NCI-H1436 treated with DMSO at 0.1 percent for 48 hours (cell line): ENCODE measurements at places on chromosomes 6 and 20.
A peak's percentile ranks its signal among the peaks of the same experiment; 100 is the strongest.

GRCh38 chr20:23048283-23049200, 930 bp downstream of the THBD start:
- DNase-seq = no peak

GRCh38 chr6:10315658-10316372, 99.1 kb downstream of the TFAP2A start:
- DNase-seq = no peak

DNA sequence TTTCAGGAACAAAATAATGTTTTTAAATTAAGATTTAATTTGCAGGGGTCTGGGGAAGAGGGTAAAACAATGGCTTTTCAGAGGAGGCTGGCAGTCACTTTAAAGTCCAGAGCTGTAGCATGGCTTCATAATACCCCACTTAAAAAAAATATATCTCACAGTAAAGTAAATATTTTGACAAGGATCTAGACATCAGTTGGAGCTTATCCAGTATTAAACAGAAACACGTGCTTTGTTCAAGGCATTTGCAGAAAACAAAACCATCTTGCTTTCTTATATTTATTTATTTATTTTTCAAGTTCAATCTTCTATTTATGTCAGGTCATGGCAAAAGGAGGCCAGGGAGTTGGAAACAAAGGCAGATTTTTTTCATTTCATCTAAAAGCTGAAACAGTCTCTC, 53.3 kb upstream of the PRL start:
- DNase-seq = no peak

DNA sequence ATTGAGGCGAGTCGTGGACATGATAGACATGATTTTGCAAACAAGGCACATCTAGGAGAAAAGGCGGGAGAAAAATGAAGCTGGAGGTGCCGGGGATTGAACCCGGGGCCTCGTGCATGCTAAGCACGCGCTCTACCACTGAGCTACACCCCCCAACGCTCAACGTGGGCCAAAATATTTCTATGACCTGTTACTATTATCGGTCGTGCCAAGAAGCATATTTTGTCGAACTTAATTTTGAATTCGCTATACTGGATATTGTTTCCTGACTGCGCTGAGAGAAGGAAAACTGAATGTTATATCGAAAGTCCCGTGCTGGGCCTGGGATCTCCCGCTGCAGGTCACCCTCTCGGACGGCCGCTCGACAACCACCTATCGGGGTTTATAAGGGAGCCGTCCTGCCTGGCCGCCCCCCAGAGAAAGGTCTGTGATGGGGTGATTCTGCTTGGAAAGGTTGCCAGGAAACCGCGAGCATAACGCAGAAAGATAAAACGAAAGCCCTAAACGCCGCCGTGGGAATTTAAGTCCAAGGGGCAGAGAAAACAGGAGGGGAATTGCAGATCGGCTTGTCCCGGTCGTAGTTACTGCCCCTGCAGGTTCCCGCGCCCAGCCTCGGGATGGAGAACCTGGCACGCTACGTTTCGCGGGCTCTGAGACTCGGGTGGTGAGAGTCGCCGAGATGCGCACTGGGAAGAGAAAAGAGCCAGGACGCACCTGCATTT, 60.0 kb downstream of the TRIM27 start:
- DNase-seq = peak; percentile 32

GRCh38 chr6:97294451-97294850, 11.4 kb upstream of the MMS22L start:
- DNase-seq = no peak

DNA sequence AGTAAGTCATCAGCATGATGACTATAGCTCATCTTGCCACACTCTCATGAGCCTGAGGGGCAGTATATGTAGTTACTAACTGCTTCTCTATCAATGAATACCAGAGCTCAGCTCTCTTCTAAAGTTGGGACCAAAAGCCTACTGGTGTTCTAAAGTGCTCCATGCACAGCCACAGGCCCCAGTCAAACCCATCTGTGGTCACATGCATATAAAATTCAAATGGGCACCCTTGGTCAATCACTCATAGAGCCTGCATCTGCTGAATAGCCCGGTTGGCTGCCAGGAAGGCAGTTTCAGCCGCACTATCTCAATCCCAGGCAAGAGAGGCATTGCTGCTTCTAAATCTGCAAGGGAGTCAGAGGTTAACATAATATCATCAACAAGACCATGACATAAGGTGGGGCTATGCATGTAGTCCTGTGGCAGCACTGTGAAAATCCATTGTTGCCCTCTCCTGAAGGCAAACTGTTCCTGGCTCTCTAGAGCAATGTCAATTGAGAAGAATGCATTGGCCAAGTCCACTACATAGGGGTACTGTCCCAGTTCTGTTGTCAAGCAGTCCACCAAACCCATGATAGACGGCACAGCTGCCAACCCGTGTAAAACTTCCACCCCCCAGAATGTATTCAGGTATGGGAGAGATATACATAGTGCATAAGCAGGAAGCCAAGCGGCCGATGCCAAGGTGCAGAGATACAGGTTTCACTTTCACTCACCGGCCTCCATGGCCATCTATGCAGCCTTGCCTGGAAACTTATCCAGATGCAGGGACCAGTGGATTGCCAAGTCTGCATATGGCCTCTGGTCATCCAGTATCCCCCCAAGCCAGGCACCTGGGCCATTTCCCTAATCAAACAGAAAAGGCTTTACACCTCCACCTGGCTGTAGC, 76.2 kb downstream of the ALDH8A1 start:
- no peak for DNase-seq

GRCh38 chr20:40728996-40729395, 40.0 kb upstream of the MAFB start:
- DNase-seq = no peak

DNA sequence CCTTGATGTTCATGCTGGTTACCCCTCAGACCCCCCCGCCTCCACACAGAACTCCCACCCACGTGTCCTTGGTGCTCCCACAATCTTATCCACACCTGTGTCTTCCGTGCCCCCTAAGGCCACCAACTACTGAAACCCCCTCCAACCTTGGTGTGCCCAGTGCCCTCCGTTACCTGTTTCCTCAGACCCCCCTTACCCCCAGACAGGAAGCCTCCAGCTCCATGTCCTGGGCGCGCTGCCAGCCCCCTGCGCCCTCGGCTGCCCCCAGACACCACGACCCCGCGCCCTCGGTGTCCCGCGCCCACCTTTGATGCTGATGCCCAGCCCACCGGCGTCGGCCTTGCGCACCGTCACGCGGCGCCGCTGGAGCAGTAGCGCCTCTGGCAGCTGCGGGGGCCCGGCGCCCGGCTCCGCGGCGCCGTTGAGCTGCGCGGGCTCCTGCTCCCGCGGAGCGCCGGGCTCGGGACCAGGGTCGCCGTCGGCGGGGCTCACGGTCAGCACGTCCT, 504 bp downstream of the SNTA1 start:
- DNase-seq = no peak

- DNase-seq = no peak
Measured at GRCh38 chr6:6402591-6402990, 82.1 kb upstream of the F13A1 start.

DNA sequence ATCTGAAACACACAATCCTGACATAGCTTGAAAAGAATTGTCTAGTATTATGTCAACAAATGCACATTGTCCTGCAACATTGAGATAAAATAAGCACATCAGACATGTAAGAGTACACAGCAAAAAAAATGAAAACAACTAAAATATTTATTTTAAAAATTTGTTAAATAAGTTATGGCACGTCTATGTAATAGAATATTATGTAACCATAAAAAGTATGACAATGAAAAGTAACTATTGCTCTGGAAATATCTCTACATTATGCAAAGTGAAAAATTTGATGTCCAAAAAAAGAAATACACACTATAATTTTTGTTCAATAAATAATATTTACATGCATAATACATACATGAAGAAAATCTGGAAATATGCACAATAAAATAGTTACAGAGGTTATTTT, 9.3 kb upstream of the ID4 start:
- no peak for DNase-seq

DNA sequence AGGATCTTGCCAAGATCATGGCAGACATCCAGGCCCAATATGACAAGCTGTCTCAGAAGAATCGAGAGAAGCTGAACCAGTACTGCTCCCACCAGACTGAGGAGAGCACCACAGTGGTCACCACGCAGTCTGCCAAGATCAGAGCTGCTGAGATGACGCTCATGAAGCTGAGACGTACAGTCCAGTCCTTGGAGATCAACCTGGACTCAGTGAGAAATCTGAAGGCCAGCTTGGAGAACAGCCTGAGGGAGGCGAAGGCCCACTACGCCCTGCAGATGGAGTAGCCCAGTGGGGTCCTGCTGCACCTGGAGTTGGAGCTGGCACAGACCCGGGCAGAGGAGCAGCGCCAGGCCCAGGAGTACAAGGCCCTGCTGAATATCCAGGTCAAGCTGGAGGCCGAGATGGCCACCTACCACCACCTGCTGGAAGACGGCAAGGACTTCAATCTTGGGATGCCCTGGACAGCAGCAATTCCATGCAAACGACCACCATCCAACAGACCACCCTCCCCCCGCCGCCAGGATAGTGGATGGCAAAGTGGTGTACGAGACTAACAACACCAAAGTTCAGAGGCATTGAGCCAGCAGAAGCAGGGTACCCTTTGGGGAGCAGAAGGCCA, 44.7 kb upstream of the GRM4 start:
- DNase-seq = no peak

DNA sequence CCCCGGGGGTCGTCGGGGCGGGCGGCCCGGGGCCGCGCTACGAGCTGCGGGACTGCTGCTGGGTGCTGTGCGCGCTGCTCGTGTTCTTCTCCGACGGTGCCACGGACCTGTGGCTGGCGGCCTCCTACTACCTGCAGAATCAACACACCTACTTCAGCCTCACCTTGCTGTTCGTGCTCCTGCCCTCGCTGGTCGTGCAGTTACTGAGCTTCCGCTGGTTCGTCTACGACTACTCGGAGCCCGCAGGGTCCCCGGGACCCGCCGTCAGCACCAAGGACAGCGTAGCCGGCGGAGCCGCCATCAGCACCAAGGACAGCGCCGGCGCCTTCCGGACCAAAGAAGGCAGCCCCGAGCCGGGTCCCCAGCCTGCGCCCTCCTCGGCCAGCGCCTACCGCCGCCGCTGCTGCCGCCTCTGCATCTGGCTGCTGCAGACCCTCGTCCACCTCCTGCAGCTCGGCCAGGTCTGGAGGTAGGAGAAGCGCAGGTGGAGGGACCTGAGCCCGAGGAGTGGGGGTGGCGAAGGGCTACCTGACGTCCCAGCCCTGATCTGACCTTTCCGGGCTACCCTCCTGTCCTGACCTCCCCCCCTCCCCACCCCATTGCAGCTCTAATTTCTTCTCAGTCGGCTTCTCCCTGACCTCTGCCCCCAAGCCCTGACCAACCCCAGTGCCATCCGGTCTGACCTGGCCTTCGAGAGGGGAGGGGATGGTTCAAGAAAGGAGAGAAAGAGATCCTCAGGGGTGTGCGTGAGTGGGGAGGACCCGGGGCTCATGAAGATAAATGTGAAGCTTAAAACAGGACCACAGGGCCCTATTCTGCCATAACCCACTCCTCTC, 558 bp downstream of the XKR7 start:
- DNase-seq = no peak

DNA sequence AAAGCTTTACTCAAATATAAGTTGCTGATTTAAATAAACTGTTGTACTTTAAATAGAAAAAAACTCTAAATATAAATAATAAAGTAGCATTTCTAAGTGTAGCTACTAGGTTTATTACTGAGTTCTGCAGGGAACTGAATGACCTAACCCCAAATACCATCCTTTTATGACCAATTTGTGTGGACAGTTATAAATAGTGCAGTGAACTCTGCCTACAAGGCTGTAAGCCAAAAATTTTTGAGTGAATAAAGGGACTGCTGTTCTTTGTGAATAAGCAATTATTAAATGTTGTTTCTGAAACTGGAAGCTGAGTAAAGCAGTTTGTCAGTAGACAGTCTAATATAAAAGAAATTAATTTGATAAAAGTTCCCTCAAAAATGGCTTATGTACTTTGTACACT, 90.8 kb upstream of the ELOVL5 start:
- no peak for DNase-seq

- no peak for DNase-seq
Measured at GRCh38 chr6:169868458-169868857, 117.0 kb downstream of the ERMARD start.

- DNase-seq = no peak
Measured at GRCh38 chr6:150176152-150176551, 33.3 kb downstream of the PPP1R14C start.

- DNase-seq = no peak
Measured at GRCh38 chr6:43268355-43268700, 25.0 kb downstream of the TTBK1 start.

DNA sequence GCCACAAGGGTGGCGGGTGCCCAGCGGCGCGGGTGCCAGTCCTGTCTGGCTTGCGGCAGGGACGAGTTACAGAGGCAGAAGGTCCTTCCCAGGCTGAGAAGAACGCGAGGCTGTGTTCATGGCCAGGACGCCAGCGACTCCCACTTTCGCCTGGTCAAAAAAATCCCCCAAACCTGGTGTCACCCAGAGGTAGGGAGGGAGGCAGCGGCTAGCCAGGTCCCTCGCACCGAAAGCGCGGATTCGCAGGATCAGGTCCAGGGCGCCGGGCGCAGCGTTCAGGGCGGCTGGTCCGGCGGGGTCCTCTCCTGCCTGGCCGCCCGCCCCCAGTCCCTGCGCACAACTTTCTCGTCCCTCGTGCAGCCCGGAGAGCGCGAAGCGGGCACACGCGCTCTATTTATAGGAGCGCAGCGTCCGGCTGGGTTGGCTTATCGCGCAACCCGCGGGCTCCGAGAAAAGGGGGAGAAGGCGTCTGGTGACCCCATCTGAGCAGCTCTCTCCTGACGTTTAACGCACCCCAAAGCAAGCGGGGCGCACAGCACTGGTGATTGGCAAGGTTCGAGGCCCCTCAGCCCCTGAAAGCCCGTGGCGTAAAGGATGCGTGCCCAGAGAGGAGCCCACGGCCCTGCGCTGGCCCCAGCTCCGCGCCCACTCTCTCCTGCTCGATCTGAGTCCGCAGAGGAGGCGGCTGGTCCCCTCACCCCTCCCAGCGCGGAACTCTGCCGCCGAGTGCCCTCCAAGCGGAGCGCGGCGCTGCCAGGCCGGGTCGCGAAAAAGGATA, 519 bp downstream of the CBLN4 start:
- no peak for DNase-seq

DNA sequence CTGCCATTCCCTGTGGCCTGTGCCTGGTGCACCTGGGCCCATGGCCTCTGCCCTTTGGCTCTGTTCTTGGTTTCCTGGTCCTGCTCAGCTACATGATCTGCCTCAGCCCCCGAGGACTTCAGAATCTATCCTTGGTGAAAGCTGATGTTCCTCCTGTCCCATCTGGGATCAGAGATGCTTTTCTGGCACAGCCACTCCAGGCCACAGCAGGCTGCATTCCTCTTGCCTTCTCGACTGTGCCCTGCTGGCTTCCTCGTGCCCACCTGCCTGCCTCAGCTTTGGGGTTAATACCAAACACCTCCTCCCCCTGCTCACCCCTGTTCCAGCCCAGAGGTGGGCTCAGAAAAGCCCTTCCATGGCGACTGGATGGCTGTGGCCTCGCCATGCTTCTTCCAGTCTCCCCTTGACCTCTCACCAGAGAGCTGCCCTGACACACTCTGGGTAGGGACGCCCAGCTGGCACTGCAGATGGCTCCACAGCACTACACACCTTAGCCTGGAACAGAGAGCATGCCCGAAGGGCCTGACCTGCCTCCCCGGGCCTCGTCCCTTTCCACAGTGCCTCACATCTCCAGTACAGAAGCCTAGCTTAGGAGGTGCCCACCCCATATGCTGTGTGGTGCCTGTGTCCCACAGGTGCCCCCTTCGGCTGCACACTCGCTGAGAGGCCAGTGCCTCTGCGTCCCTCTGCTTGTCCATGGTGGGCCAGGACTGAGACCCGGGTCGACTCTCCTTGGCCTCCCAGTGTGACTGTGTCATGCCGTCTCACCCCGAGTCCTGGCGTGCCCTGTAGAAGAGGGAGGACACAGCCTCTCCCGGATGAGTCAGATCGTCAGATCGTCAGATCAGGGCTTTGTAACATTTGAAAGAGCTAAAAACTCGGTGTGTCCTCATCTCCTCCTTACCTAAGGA, 148.8 kb downstream of the DTNBP1 start:
- DNase-seq = no peak
